ENCODE measurements at places on chromosomes 2 and 18.

DNA sequence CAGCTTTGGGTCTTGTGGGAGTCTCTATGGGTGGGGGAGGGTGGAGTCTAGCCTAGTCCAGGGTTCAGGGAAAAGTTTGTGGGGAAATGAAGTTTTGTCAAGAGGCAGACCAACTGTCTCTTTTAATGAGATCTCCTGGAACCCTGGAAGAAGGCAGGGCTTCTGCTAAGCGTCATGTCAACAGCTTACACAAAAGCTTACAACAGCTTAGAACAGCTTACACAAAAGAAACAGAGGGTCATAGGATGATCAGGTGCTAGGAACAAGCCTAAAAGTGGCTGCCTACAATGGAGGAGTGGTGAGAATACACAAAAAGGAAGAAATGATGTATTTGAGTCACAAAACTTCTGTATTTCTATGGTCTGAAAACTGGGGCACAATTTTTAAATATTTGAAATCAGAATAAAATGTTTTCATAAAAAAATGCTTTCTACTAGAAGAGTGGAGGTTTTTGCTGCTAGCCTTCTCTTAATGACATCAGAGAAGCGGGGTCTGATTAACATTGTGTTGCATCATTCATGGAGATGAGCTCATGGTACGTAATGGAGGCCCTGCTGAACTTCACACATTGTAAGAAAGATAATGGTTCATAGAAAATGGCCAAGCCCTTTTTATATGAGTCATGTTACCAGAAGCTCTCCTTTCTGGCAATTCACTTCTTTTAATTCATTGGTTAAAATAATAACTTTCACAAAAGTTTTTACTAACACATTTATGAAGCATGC is 351.0 kb downstream of the PIK3C3 start:
- DNase-seq, result no peak

DNA sequence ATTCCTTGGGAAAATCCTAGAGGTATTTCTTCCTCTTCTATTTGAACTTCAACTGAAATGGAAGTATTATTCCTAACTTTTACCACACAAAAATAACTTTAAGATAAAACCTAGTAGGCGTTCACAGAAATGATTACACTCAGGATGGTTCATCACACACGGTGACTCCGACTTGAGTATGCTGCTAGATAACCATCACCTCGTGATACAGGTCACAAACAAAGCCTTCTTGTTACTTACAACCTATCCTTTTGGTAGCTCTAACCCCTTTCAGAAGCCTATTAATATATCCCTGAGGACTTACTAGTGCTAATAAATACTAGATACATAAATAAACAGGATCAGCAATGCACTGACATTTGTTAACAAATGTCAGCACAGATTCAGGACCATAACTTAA is 101.0 kb upstream of the DNER start:
- no peak for DNase-seq

DNA sequence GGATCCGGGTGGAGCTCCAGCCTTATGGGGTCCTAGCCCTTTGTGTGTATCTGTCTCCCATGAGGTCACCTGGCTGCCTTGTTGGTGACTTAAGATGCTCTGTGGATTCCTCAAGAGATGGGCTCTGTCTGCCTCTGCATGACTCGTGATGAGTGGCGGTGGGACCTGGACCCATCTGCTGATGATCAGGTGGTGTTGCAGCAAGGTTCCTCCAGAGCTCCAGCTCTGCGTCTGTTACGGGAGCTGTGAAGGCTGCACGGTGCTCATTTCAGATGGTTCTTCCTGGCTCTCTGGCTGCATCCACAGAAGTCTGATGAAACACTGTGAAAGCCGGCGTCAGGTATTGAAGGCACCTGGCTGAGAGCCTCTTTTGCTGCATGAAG is 2.4 kb downstream of the AGAP1 start:
- no peak for DNase-seq

DNA sequence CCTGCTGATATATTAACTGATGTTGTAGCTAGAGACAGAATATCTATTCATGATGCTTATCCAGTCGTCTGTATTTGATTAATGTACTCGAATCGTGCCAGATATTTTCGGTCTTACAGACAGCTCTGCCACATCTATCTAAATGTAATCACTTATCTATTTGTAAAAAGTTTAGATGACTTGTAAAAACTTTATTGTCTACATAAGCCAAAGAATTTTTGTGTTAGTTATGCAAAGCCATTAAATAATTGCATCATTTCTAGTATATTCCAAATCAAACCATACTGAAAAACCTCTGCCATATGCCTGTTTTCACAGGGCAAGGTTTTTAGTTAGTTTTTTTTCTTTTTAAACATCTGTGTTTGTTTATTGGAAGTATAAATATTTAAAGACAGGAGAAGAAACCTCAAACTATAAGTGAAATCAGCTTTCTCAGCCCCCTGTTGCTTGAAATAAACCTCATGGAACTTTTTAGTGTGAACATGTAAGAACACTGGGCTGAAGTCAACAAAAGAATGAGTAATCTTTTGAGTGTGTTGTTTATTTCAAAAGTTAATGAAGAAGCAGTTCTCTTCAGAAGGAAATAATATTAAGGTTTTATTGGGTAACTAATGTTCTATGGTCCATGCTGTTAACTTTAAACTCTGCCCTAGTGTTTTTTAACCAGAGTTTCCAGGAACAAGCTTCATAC is 657.6 kb upstream of the SYT4 start:
- no peak for DNase-seq

- DNase-seq, result no peak
These were observed 15.5 kb upstream of the SIX2 start for GRCh38 chr2:45024600-45025291.

DNA sequence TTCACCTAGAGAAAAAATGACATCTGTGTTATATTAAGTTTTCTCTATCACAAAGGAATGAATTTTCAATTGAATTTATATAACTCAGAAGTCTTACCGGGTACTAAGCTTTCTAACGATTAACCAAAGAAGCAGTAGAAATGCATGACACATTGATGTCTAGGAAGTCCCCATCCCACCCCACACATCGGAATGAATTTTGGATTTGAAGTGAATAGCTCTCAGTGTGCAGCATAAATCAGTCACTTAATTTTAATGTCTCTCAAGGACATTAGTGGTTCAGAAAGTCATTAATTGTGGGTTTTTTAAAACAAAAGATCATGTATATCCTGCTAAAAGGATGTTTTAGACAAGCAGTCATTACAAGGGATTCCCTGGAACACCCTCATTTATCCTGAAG is 141.4 kb upstream of the PIEZO2 start:
- no peak for DNase-seq

DNA sequence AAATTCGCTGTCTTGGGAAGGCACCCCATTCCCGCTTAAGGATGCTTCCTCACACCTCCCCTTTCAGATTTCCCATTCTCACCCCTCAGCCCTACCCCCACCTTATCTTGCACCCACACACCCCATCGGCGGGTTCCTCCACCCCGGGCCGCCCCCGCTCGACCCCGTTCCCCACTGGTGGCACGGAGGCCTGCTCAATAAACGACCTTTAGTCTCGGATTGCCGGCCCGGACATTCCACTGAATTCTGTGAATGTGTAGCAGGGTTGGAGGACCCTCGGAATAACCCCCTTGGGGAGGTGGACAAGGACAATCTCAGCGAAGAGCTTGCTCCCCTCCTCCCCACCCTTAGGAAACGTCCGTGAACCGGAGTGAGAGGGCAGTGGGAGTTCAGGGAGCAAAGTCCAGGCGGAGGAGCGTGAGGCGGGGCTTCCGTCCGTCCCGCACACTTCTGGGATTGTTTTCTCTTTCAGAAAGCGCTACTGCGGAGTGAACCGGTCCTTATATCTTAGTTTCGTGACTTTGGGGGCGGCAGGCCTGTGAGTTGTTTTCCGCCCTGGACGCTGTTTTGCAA is 2.8 kb upstream of the LBX2 start:
- DNase-seq, result no peak

DNA sequence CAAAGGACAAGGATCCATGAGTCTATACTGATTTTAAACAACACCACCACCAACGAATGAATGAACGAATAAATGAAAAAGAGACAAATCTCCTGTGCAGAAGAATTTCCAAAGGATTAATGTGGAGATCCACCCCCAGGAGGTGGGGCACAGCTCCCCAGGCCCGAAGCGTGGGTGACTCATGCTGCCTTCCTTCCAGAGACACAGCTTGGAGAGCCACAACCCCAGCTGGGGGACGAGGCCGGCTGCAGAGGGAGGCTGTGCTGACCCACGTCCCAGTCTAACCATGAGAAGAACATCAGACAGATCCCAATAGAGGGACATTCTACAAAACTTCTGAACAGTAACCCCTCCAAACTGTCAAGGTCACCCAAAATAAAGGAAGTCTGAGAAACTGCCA is 557.3 kb upstream of the SALL3 start:
- no peak for DNase-seq

DNA sequence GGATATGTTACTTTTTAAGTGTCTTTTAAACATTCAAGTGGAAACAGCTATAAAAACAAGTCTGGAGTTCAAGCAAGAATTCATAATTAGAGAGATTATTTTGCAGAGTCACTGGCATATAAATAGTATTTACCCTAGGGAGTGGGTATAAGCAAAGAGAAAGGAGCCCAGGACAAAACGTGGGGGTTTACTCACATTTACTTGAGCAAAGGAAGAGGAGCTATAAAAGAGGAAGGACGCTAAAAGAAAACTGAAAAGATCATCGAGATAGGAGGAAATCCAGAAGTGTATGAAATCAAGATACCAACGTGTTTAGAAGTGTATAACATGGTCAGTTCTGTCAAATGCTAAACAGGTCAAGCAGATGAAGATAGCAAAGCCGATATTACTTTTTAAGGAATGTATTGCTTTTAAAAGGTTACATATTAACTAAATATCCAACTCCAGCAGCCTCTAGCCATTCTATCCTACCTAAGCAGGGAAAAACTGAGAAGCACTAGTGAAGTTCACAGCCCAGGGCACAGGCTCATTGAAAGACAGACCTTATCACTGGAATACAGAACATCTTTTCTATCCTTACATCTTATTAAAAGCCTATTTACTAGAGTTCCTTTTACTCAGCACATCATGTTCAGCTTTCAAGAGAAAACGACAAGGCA is 8.6 kb downstream of the KANSL1L start:
- no peak for DNase-seq

- DNase-seq, result no peak
These were observed 15.3 kb upstream of the CIDEA start for GRCh38 chr18:12238826-12239225.

DNA sequence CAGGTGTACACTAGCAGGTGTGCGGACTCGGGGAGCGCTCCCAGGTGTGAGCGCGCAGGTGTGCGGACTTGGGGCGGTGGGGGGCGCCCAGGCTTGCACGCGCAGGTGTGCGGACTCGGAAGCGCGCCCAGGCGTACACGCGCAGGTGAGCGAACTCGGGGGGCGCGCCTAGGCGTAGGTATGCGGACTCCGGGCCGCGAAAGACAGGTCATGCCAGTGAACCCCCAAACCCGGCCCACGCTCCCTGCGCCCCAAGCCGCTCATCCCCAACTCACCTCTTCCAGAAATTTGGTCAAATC is 342 bp downstream of the CYB5A start:
- no peak for DNase-seq

DNA sequence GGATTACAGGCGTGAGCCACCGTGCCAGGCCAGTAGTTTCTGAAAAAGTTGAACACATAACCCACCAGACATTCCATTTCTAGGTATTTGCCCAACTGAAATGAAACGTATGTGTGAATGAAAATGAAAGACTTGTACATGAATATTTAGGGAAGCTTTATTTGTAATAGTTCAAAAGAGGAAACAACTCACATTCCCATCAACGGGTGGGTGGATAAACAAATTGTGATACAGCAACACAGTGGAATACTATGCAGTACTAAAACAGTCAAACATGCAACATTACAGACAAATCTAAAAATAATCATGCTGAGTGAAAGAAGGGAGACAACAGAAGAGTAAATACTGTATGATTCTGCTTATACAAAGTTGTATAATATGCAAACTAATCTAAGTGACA is 46.8 kb downstream of the TMEM131 start:
- no peak for DNase-seq

GRCh38 chr18:10519999-10520935 is 5.6 kb upstream of the NAPG start:
- peak; percentile 40 for DNase-seq

DNA sequence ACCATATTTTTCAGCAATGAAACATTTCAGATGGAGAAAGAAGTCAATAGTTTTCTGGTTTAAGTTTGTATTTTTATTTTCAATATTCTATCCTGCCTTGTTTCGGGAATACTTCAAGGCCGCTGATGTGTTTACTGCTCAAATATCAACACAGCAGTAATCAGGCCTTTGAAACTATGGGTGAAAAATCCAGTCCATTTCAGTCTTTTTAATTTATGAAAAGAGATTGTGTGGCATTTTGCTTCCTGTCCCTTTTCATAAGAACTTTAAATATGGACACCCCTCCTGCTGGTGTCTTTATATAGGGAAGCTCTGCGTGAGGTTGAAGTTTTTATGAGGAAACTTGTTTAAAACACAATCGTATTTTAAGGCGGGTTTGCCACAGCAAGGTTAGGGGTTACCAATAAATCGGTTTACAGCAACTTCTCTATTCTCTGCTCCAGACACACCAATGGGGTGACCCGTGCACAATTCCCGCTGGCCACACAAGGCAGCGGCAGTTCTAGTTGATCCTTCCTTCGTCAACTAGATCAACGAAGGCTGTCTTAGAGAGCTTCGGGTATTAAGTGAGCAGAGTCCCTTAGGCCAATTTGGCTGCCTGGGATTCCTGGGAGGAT is 1.2 kb upstream of the TANC1 start:
- DNase-seq, result no peak

DNA sequence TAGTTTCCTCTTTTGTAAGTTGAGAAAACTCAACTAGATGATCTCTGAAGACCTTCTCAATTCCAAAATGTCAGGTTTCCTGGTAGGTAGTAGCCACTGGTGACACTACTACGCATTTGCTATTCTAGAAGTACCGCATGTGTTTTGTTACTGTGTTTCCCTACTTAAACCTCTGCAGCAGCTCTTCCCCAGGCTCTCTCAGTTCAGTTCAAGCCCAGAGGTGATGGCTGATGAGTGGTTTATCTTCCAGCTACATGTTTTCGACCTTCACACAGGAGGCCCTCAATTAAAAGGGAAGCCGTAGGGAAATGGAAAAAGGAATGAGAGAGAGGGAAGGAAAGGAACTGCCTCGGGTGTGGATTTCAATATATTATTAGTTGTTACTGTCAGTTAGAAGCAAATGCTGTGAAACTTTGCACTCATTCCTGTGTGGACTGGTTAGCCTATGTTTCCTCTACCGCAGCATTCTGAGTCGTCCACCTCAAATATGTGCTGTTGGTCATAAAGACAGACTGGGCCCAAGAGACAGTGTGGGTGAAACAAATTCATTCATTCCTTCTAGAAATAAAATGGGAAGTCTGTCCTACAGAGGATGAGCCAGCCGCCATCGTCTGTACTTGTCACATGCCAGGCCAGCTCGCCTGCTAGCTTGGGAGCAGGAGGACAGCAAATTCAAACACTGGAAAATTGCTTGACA is 455.2 kb upstream of the RAB12 start:
- no peak for DNase-seq

DNA sequence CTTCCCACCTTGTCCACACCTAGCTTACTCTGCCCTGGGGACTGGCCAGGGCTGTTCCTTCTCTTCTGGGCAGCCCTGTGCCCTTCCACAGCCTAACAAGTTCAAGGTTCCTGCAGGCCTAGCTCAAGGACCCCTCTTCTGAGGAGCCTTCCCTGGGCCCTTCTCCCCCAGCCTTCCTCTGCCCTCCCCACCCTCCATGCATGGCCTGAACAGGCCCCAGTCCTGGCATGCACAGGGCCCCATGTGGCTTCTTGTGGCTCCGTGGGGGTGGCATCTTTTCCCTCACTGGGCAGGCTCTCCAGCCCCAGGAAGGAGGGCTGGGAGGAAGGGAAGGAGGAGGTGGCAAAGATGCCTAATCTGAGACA is 162.9 kb downstream of the CELF4 start:
- no peak for DNase-seq

- no peak for DNase-seq
These were observed 165.2 kb upstream of the KLF7 start for GRCh38 chr2:207330912-207331311.

All from central memory CD4-positive, alpha-beta T cell (primary cell).